GM20000 (cell line): ENCODE measurements at places on chromosomes 16 and 17.

DNA sequence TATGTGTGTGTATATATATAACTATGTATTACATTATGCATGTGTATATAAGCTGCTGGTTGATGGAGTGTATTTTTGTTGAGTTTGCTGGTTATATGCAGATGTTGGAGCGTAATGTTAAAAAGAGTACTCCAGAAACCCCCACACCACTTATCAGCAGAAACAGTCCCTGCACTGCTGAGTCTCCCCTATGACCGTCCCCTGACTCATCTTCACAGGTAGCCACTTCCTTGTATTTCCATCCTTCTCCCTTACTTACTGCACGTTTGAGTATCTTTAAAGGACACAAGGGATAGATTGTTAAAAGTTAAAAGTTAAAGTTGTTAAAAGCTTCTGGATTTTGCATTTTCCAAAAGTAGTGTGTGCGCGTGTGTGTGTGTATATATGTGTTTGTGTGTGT, 853.9 kb upstream of the EEF2KMT start:
- no peak for DNase-seq

- DNase-seq: peak; percentile 72
These were observed 18.1 kb downstream of the SOCS3 start for GRCh38 chr17:78341559-78342448.

- no peak for DNase-seq
These were observed 8.2 kb upstream of the DHX8 start for GRCh38 chr17:43475494-43476089.

DNA sequence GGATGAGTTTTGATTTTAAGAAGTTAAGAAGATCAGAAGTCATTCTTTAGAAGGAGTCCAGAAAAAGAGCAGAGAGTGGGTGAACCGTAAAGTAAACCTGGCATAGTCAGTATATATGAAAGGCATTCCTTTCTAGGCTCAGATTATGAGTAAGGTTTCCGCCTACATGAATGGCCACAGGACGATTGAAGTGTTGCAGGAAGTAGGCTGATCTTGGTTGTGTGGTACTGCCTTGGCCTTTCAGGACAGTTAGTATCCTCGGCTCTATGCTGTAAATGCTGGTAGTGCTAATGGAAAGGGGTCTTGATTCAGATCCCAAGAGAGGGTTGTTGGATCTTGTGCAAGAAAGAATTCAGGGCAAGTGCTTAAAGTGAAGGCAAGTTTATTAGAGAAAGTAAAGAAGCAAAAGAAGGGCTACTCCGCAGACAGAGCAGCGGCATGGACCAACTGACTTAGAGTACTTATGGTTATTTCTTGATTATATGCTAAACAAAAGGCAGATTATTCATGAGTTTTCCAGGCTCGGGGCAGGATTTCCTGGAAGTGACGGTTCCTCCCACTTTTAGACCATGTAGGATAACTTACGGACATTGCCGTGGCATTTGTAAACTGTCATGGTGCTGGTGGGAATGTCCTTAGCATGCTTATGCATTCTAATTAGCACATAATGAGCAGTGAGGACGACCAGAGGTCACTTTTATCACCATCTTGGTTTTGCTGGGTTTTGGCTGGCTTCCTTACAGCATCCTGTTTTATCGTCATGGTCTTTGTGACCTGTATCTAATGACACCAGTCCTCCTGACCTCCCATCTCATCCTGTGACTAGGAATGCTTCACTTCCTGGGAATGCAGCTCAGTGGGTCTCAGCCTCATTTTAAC, 164.8 kb downstream of the SNX29 start:
- no peak for DNase-seq

GRCh38 chr16:309476-309875, 26.5 kb downstream of the PDIA2 start:
- DNase-seq: no peak
